Fibroblast of skin of left biceps (primary cell): ENCODE measurements at places on chromosomes 4 and X.

GRCh38 chr4:178976861-178977260 lies 1534.6 kb upstream of the AGA start:
- no peak for DNase-seq

DNA sequence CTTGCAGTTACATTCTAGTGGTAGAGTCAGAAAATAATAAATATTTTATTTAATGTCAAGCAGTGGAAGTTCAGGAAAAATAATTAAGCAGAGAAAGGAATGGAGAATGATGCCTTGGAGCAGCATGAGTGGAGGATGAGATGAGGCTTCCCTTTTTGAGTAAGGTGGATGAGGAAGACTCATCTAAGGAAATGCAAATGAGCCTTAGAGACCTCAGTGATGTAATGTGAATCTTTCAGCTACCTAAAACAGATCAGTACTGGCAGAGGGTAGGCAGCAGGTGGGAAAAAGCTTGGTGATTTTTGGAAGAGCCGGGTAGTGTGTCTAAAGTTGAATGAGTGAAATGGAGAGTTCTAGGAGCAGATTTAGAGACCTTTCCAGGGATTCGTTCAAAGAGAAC lies 118.2 kb downstream of the GRID2 start:
- DNase-seq: no peak

DNA sequence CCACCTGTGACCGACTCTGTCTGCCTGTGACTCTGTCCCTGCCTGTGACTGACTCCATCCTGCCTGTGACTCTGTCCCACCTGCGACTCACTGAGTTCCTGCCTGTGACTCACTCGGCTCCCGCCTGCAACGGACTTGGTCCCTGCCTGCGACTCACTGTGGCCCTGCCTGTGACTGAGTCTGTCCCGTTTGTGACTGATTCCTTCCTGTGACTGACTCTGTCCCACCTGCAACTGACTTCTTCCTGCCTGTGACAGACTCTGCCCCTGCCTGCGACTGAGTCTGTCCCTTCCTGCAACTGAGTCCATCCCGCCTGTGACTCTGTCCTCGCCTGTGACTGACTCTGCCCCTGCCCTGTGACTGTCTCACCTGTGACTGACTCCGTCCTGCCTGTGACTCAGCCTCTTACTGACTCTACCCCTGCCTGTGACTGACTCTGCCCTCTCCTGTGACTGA lies 9.6 kb upstream of the UVSSA start:
- no peak for DNase-seq

DNA sequence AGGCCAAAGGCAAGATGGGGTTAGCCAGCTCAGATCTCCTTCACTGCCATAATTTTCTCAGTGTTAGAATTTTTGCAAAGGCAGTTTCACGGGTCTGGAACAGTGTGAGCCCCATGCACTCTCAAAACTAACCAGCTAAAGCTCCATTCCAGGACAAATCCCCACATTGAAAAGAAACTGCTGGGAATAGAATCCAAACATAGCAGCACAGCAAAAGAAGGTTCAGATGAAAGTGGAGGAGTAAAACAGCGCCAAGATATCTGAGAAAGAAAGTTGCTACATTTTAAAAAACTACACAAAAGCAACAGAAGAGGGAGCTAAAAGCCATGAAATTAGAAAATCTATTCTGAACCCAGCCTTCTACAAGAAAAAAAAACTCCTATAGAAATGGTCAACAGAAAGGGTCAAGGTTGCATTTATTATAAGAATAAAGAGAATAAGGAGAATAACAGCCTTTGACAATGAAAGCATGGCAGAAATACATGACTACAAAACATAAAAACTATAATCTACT lies 39.6 kb upstream of the SLC7A3 start:
- DNase-seq: peak; percentile 1

DNA sequence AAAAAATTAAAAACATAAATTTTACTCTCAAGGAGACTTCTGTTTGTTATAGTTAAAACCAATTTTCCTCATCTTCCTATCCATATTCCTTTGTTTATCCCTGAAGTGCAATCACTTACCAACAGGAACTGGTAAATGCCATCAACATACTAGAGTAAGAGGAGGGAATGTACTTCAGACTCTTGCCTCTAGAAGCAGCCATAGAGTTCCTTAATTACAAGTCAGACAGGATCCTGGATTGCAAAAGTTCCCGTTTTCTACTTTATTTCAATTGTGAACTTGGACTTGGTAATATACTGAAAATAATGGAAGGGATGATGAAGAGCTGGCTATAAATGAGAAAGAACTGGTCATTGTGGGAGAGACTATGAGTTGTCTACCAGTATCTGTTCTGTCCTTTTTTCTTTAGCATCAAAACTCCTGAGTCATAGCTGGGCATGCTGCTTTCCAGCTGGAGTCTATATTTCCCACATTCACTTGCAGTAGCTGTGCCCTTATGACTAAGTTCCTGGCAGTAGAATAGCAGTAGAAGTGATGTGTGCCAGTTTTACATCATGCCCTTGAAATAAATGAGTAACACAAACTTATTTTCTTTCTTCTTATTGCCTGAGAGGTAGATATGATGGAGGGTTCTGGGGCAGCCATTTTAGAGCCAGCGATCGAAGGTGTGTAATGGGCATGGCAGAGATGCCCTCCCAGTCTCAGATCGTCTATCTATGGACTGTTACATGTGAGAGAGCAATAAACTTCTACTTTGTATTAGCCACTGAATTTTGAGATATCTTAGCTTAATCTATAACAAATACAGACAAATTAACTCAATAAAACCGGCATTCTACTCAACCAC lies 26.8 kb upstream of the SPARCL1 start:
- no peak for DNase-seq

- DNase-seq: no peak
Observed at GRCh38 chr4:66923081-66923865, 622.0 kb downstream of the CENPC start.

GRCh38 chrX:34563804-34564203 lies 93.3 kb downstream of the TMEM47 start:
- DNase-seq: no peak

DNA sequence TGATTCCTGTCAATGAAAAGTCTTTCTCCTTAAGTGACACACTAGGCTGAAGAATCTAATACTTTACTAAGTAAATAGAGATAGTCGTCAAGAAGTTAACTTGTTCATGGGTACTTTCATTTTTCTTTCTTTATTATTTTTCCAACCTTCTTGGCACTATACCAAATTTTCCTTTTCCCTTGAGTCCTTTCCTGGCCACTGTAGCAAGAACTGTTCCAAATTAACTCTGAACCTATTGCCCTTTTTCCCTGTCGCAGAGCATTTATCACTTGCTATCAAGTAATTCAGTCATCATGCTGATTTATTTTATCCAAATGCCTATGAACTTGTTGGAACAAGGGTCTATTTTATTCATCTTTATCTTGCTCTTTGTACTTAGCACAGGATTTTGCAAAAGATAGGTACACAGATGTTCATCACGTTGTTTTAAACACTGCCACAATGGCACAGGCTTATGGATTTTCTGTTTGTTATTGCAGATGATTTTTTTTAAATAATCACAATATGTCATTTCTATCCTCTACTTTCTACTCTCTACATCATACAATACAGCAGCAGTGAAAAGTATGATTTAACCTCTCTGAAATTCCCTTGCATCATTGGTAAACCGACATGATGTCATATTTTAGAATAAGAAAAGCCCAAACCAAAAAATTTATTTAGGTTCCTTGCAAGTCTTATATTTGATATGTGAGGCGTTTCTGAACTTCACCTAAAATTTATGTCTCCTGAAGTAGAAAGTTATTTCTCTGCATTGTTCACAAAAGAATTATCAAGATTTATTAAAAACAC lies 2352.3 kb downstream of the PCDH7 start:
- DNase-seq: no peak

GRCh38 chr4:88409206-88409605 lies 30.6 kb downstream of the HERC6 start:
- no peak for DNase-seq

GRCh38 chr4:1201851-1202525 lies 29.6 kb upstream of the SPON2 start:
- peak; percentile 57 for DNase-seq

- no peak for DNase-seq
Observed at GRCh38 chr4:30968926-30969325, 248.8 kb downstream of the PCDH7 start.

DNA sequence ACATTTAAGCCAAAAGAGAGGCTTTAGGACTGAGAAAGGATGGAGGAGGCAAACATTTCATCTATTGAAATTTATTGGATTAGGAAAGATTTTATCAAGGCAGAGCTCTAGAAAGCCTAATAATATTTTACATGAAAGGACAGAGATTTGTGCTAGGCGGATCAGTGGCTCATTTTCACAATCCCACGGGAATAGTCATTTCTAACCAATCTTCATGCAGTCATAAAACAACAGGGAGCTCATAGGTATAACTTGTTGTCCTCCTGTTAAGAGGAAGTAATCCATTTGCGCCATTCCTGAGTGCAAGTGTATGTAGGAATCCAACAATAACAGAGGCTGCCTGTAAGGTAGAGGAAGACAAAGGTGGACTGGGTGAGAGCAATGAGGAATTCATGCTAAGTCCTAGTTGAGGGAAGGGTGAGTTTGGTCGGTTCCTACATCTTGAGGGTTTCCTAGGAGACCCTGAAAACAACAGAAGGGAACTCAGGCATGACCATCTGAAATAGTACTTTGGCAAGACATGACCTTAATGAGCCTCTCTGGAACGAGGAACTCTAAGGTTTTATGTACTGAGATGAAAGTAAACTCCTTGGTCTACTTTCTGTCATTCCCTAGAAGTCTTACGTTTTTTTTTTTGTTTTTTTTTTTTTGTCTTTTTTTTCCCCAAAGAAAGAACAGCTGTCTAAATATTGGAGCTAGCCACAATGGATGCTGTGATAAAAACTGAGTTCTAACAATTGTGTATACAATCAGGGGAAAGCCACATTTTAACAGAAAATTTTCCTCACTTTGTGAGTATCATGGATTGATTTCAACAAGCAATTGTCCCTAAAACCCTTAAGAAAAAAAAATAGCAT lies 89.7 kb downstream of the GEMIN8 start:
- DNase-seq: no peak

DNA sequence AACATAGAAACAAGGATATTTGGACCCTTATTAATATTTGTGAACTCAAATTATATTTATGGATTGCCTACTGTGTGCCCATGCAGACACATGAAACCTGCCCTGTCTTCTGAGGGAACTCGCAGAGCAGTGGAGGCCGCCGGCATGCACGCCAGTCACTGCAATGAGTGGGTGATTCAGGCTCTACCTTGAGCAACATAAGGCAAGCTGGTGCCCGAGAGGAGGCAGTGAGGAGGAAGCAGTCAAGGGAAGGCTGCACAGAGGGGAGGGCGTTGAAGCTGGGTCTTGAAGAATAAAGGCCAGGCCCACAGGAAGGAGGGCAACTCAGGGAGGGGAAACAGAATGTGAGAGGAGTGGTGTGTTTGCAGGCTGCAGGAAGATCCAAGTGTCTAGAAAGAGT lies 52.8 kb downstream of the PPEF2 start:
- no peak for DNase-seq

- peak; percentile 86 for DNase-seq
Observed at GRCh38 chrX:109840585-109840984, 107.5 kb upstream of the ACSL4 start.

DNA sequence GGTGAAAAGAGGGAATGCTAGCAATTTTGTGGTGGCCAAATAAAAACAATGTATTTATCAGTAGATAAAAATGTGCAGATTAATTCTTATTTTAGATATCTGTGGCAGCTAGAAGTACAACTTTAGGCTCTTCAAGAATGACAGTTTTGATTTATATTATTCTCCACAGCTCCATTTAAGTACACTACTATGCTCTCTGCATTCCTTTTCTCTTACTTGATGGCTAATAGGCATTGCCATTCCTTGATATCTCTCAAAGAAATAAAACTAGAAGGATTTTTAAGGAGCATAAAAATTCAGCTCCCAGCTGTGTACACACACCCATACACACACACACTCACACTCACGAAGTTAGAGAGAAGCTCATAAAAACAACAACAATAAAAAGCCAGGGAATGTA lies 59.4 kb upstream of the H2AZ1 start:
- no peak for DNase-seq

GRCh38 chr4:176614793-176615192 lies 177.9 kb downstream of the VEGFC start:
- DNase-seq: peak; percentile 8

DNA sequence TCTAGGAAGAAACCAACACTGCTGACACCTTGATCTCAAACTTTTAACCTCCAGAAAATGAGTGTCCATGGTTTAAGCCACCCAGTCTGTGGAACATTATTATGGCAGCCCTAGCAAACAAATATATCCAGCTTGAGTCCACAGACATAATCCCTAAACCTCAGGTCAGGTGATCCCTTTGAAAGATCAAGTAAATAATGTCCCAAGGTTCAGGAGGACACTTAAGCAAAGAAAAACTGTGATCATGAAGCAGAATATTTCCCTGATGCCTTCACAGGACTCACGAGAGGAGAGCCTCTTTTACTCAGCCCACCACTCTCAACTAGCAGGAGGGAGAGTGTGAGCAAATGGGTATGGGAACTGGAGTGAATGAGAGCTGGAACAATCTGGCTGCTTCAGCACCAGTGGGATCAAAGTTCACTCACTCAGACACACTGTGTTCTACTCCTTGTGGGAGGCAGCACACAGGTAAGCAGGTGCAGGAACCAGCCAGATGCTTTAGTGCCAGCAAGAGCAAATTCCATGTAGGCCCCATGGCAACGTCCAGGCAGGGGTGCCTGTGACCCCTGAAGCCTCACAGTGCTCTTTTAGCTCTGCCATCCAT lies 608.4 kb downstream of the RAB28 start:
- DNase-seq: no peak

GRCh38 chrX:138859421-138859820 lies 147.9 kb upstream of the FGF13 start:
- DNase-seq: no peak

DNA sequence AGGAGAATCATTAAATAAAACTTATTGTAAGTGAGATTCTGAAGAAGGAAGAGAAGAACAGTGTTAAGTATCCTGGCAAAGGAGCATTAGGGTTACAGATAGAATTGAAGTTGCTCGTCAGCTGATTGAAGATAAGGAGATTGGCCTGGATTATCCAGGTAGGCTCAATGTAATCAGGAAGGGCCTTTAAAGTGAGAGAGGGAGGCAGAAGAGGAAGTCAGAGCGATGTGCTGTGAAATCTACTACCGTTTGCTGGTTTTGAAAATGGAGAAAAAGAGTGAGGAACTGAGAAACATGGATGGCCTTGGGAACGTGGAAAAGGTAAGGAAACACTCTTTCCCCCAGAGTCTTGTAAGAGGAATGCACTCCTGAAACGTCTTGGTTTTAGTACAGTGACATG lies 245.7 kb downstream of the ANTXR2 start:
- DNase-seq: no peak

DNA sequence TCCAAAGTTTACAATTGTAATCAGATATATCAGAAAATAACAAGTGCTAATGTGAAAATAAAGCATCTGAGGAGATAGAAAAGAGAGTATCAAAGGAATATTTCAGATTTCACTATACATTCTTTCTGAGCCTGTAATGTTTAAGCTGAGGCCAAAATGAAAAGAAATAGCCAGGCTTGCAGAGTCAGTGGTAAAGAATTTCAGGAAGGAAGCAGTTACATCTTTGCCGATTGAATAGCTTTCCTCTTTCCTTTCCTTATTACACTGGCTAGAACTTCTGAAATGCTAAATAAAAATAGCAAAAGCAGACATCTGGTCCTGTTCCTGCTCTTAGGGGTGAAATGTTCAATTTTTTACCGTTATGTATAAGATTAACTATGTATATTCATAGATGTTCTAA lies 1441.6 kb upstream of the PCDH7 start:
- peak; percentile 16 for DNase-seq

GRCh38 chr4:104491481-104492182 lies 3.1 kb downstream of the CXXC4 start:
- no peak for DNase-seq
